Stimulated activated CD4-positive, alpha-beta T cell treated with anti-CD3 and anti-CD28 coated beads, TNF-alpha, amount 100 ng/mL, for 24 hours (primary cell): ENCODE measurements at places on chromosomes 2 and 18.
A peak's percentile ranks its signal among the peaks of the same experiment; 100 is the strongest.

DNA sequence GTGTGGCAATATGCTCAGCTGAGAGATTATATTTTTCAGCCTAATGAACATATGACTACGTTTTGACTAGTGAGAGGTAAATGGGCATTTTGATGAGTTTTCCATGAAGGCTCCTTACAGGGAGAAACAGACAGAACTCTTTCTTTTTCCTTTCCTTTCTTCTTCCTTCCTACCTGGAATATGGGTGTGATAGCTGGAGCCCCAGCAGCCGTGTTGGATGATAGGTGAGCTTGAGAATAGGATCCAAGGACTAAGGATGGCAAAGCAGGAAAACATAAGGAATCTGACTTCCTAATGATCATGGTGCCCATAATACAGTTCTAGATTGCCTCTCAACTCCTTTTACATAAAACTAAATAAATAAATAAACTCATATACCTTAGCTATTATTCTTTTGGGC, 124.0 kb downstream of the MAIP1 start:
- DNase-seq = no peak

GRCh38 chr2:54866179-54866578, 142.7 kb downstream of the EML6 start:
- no peak for DNase-seq

GRCh38 chr2:168286535-168286934, 39.1 kb upstream of the STK39 start:
- DNase-seq = no peak

- DNase-seq = no peak
Observed at GRCh38 chr2:101766337-101766736, 68.8 kb downstream of the MAP4K4 start.

DNA sequence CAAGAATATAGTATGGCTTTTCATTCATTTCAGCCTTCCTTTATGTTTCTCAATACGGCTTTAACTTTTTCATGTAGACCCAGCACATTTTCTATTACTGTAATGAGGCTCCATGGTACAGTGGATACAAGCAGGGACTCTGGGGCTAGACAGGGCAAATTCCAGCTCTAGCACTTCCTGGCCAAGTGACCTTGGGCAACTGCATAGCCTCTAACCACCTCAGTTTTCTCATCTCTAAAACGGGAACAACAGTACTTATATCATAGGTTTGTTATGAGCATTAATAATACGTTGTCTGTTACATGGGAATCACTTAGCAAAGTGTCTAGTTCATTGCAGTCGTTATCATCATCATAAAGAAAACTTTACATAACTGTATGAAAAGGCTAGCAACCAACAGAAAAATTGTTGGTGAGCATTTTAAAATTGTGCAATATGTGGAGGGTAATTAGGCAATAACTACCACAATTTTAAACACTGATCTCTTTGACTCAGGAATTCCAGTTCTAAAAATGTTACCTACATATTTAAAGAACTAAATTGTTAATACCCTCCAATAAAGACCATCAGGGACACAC, 13.7 kb upstream of the RMDN2 start:
- DNase-seq = no peak

- DNase-seq = no peak
Observed at GRCh38 chr2:151713291-151713903, 20.9 kb downstream of the NEB start.

- no peak for DNase-seq
Observed at GRCh38 chr2:84793641-84794040, 87.2 kb downstream of the TRABD2A start.

DNA sequence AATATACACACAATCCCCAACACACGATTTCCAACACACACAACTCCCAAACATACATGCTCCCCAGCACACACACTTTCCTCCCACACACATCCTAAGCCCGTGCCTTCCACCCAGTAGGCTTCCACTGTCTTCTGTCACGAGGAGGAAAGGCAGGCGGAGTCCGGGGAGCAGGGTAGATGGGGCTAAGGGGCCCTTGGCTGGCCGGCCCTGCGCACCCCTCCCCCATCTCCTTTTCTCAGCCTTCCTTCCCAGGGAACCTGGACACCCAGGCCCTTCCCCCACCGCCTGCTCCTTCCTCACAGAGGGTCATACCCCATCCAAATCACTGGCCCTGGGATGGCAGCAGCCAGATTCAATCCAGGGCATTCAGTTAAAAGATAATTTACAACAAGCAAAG, 3.4 kb upstream of the PDCD1 start:
- no peak for DNase-seq

DNA sequence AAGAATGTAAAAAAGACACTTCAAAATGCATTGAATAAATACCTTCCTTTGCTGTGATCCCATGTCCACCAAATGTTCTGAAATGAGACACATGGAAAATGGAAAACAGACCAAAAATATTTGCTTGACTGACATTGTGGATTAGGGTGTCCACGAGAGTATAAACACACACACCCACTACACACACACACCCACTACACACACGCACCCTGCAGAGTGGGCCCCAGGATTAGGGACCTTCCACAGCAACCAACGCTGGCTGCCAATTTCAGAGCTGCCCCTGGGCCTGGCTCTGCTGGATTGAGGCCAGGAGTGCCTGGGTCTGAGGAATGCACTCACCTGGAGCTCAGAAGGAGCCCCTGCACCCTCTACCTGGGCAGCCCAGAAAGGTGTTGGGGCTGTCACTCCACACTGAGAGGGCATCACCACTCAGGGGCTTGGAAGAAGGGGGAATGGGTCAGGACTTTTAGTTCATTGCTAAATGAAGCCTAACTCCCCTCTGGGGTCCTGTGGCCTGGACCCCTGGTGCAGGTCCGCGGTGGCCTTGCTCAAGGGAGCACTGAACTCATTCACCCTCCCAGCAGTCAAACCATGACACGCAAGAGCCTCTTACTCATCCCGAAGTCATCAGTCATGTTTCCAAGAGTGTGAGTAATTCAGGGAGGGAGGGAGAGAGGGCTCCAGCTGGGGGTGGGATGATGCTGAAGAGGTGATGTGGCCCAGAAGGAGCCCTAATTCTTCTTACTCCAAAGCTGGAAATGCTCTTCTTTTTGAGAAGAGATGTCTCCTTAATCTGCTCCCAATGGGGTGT, 50.2 kb upstream of the PLB1 start:
- peak; percentile 67 for DNase-seq

- DNase-seq = no peak
Observed at GRCh38 chr2:213317929-213318328, 33.7 kb downstream of the SPAG16 start.

- no peak for DNase-seq
Observed at GRCh38 chr2:159505196-159505595, 111.2 kb downstream of the BAZ2B start.

- DNase-seq = no peak
Observed at GRCh38 chr2:239019183-239019581, 171.3 kb downstream of the TWIST2 start.

GRCh38 chr2:32058130-32058529, 5.2 kb upstream of the SPAST start:
- DNase-seq = no peak

DNA sequence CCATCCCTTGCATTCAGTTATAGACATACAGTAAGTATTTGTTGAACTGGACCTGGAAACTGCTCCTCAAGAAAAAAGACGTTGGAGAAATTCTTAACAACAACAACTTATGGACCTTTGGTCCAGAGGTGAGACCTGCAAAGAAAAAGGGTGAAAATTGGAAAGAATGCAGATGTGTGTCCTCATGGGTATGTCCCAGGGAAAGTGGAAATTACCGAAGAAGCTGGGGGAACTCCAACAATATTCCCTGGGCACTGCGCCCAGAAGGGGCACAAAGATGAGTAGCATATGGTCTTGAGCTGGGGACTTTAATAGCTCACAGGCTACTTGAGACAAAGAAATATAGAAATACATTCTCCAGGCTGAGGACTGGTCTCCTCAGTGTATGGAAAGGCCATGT, 35.5 kb upstream of the YWHAQ start:
- DNase-seq = no peak

GRCh38 chr2:128506534-128506933, 187.9 kb upstream of the HS6ST1 start:
- no peak for DNase-seq

DNA sequence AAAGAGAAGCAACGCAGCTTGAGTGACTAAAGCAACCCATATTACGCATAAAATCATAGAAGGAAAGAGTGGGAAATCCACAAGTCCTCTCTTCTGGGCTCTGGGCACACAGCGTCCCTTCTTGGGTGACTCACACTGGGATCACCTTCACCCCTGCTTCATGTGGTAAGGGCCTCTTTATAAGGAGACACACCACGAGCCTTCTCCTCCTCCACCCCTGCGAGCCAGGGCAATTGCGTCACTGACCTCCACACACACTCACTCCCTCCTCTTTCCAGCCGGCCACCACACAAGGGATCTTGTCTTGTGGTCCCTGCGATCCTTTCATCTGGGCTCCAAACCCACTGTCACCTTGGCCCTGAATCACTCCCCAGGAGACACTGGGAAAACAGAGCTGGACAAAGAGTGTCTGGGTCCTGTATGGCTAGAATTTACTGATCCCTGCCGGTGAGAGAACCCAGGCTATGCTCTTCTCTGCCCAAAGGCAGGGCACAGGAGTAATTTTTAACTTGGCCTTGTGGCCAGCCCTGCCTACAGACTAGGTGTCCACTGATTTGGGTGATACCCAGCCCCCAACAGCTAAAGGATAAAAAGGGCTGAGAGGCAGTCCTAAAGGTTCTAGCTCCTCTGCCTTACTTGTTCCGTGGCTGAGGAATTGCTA, 35.3 kb downstream of the NHEJ1 start:
- peak; percentile 5 for DNase-seq

GRCh38 chr2:115483666-115484065, 1041.2 kb downstream of the DPP10 start:
- no peak for DNase-seq

GRCh38 chr2:202529389-202529788, 105.4 kb upstream of the FAM117B start:
- no peak for DNase-seq

- DNase-seq = no peak
Observed at GRCh38 chr2:126392889-126393288, 263.1 kb upstream of the GYPC start.

- no peak for DNase-seq
Observed at GRCh38 chr2:241339839-241340630, 16.1 kb upstream of the FARP2 start.

DNA sequence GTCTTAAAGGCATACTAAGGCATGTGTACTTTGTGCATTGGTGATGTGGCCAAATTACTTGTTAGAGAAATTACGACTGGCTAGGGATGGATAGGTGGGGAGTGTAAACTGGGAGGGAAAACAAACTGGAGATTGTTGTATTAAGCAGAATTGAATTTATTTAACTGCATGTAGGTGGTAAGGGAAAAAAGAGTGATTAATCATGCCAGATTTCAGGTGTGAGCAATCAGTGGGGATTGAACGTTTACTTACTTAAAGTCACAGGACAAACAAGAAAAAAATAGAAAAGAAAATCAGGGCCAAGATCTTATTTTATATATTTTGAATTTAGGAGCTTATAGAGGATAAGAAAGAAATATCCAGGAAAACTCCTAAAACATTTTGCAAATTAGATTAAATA, 88.6 kb downstream of the GULP1 start:
- no peak for DNase-seq

DNA sequence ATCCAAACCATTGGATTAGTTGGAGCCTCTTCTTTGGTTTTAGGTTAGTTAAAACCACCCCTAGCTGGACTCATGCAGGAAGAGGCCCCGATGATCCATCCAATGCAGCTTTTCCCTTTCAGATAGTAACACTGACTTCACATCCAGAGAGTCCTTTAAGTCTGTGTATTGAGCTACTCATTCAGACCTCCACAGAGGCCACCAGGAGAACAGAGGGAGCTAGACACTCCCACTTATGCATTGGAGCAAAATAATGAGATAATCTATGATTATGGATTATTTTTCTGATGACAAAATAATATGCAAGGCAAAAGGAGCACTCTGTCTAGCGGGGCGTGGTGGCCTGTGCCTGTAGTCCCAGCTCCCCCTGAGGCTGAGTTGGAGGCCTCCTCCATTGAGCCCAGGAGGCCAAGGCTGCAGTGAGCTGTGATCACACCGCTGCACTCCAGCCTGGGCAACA, 1.6 kb upstream of the ROCK2 start:
- DNase-seq = no peak

DNA sequence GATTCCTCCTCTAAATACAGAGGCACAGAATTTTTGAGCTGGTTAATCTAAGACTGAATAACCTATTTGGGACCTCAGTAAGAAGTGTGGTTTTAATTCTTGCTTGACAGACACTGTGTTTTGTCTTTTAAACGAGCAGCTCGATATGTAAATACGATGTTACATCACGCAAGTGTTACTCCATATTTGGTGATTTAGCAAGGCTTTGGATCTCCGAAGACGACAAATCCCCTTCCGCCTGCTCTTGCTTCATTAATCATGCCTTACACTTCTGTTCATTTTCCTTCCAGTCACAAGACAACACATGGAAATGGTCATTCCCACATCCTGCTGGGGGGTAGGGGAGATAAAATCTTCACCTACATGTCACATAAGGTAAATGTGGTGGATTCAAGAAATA, 9.4 kb downstream of the BCL11A start:
- no peak for DNase-seq
